ENCODE measurements at places on chromosomes 4 and X. TPM values are rescaled to one million over a fixed set of nuclear protein-coding genes. Genes with fewer than 3 reads are reported as not detected.

DNA sequence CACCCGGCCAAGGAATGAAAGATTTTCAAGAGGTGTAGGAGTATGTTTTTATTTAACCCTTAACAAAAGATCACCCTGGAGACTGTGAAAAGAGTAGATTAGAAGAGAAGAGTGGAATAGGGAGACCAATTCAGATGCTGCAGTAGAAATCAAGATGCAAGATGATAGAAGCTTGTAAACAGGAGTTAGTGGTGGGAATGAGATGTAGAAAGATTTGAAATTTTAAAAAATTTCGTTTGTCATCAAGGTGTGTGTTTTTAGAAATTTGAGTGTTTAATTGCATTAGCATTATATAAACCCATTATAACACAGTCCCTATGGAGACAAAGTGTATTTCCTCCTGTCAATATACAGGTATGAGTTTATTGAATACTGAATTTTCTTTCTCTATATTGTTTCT lies 42.1 kb upstream of the IL1RAPL2 start:
- DNase-seq = no peak

DNA sequence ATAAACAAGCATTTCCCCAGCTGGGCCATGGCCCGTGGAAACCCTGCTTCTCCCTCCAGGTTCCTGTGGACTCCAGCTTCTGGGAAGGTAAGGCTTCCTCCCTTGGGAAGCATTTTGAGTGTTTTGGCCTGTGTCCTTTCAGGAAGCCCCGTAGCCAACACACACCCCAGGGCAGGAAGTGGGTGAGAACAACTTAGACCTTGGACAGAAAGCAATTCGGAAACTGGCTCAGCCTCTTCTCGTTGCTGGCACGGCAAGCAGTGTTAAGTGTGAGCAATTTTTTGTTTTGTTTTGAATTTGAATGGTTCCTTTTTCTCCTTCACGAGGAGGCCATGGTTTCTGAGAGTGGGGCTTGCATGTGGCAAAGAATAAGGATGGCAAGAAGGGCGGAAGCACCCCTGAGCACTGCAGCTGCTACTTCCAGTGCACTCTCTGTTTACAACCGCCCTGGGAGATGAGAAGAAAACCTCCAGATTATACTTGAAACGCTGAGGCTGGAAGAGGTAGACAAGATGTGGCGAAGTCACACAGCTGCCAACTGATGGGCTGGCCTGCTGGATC lies 14.1 kb upstream of the CYTL1 start:
- DNase-seq = no peak

- no peak for DNase-seq
These were observed 17.3 kb downstream of the TBC1D14 start for GRCh38 chr4:6926681-6927478.

Gene LEF1
- total RNA-seq = 3.1 TPM

- no peak for DNase-seq
These were observed 471.8 kb downstream of the KCNIP4 start for GRCh38 chr4:21476757-21477156.

DNA sequence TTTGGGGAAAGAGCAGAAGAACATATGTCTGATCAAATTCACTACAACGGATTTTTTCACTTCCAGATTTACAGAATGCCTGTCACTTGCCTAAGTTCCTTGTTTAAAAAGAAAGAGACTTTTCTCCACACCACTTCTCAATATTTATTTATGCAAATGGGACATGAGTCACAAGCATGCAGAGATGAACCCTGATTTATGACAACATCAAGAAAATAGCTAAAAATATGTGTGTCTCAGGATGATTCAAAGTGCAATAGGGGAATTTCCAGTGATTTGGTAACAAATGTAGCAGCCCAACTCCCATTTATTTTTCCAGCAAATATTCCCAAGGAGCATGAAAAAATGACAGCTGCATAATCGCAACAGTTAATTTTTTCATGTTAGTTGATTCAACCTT lies 180.4 kb upstream of the FAT1 start:
- no peak for DNase-seq
